Right cardiac atrium (tissue), 5 donors: ENCODE measurements at places on chromosomes 7 and 10. TPM values are rescaled to one million over a fixed set of nuclear protein-coding genes. Genes with fewer than 3 reads are reported as not detected.

Gene ABI1
- total RNA-seq: 26.3 TPM

Gene CYP3A7
- not detected for total RNA-seq

Gene HMX2
- not detected for total RNA-seq

Gene PNLIPRP2
- not detected for total RNA-seq
